Stimulated activated CD8-positive, alpha-beta memory T cell treated with anti-CD3 and anti-CD28 coated beads, Interleukin-4, amount 100 ng/mL, for 1 hour (primary cell): ENCODE measurements at places on chromosomes 2 and 18.

GRCh38 chr2:1458432-1458831, 45.2 kb downstream of the TPO start:
- no peak for DNase-seq

GRCh38 chr2:152544638-152545037, 172.6 kb downstream of the PRPF40A start:
- DNase-seq, result no peak

DNA sequence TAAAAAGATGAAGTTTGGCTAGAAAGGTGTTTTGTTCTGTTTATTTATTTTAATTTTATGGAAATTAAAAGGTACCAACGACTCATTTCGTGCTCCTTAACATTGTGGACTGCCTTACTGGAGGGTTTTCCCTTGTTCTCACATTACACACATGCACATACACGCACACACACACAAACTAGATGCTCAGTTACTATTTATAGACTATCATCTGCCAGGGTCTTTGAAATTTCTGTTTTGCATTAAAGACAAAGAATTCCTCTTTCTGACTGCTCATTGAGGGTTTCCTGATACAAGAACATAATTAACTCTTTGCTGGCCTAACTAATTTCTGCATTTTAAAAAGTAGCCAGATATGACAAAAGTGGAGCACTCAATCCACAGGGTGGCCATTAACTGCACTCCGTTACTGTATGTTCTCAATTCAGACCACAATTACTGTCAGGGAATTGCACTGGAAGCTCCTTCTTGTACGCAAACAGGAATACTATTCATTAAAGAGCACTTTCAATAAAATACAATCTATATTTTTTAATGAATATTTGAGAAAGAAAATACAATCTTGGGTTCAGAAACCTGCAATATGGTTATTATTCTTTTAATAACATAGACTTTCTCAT, 366.9 kb upstream of the GALNT5 start:
- DNase-seq, result no peak

DNA sequence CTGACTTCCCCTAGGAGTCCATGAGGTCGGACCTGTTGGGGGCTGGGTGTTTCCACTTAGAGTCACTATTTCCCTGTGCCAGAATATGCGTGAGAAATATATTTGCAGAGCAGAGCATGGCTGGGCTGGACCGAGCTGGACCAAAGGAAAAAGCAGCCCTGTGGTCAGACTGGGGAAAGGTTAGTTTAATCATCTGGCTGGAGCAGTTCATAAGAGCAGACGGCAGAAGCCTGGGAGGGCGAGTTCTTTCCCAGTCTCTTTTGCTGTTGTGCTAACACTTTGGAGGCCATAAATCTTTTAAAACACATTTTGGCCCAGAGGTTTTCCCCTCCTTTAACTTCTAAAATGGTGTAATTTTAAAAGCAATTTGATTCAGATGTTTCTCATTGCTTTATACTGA, 66.5 kb downstream of the GLI2 start:
- DNase-seq, result no peak

- DNase-seq, result no peak
Measured at GRCh38 chr2:84483320-84483719, 24.2 kb upstream of the SUCLG1 start.

- DNase-seq, result no peak
Measured at GRCh38 chr2:8484502-8485283, 197.2 kb upstream of the ID2 start.

DNA sequence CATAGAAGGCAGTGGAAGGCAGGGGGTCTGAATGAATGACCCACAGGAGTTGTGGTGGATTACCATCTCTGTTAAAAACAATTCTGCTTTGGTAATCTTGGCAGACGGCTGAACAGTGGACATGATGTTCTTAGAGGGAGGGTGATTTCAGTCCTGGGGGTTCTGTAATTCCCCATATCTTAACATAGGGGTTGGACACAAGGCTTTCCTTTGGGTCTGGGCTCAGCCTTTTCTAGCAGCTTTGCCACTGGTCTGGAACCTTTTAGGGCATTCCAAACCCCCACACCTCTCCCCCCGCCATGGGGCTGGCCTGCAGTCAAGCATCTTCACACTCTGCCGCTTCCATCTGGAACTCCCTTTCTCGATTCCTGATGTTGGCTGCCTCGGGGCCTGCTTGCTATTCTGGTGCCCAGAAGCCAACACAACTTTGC, 50.3 kb downstream of the RPL37A start:
- DNase-seq, result no peak

DNA sequence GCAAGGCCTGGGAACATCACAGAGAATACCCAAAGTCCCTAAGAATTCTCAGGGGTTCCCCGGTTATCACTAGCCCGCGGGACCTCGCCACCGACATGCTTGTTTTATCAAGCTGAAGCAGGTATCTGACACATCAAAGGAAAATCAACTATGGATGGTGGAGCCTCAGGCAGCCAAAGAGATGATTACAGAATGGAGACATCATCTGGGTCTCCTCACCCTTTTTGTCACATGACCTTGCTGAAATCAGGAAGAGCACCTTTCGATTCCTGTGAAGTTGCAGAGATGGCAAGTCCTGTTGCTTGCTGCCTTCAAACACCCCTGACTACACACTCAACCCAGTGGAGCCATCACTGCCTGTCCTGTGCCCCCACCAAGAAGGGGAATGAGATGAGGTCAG, 19.2 kb upstream of the CAB39 start:
- DNase-seq, result no peak

DNA sequence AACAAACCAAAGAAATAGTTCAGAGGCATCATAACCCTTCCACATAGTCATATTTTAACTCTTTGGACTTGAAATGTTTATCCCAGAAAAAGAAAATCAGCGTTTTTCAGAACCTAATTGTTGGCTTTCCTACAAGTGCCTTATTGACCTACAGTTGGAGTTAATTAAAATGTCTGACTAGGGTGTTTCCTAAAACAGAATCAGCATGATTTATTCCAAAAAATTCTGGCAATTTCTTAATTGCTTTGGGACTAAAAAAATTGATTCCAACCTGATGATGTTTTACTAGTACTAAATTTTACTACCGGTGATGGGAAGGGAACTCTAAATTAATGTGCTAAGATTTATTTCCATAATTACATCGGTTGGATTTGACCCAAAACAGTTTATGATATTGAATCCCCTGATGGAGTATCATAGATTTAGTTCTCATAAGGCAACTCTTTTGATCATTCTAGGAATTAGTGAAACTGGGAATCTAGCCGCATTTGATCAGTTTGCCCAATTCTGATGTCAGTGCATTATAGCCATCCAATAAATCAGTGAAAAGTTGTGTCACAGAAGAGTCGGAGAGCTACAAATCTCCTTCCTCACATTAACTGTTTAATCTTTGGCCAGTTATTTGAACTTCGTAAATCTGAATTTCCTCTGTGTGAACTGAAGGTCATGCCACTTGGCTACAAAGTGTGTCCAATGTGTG, 134.3 kb upstream of the DSEL start:
- no peak for DNase-seq

DNA sequence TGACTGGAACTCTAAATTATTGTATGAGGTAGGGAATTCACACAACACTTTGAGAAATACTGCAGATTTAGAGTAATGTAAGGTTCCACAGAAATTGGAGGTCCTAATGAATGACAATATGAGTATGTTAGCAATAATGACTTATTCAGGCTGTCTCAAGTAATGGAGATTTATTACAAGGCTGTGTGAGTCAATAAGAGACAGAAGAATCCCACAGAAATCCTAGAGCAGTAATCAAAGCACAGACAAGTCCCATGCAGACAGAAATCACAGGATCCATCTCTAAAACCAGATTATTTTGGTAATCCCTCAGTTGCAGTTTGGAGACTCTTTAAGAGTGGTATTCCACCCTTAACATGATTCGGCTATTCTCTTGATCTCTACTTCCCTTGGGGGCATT, 83.6 kb downstream of the FAM161A start:
- DNase-seq, result no peak

DNA sequence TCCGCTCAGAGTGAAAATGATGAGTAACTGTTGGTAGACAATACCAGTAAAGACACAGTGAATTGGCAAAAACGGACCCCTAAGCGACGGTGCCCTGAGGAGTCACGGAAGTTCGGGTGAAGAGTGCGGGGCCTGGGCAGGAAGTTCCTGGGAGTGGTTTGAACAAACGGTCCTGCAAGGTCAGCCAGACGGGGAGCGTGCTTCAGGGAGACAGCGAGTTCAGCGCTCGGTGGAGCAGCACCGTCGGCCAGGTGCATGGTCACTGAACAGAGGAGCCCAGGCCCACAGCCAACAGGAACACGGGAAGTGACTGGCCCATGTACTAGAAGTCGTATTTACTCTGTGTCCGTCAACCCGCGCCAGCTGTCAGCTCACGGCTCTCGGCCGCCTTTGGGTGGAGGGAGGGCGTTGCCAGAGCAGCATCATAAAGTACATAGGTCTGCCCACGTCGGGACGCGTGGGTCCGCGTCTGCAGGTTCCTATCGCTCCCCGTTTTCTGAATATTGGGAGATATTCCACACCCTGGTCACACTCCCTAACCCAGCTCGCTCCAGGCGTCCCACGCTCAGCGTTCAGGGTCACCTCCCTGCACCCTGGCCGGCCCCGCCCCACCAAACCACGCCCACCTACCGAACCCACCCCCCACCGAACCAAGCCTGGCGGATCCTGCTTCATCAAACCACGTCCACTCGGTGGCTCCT, 75.6 kb upstream of the UXS1 start:
- DNase-seq, result peak; percentile 18

- DNase-seq, result no peak
Measured at GRCh38 chr2:75475049-75475448, 85.7 kb downstream of the EVA1A start.

GRCh38 chr2:7119132-7119835, 202.1 kb downstream of the RNF144A start:
- DNase-seq, result no peak

- no peak for DNase-seq
Measured at GRCh38 chr2:111185361-111186022, 64.8 kb downstream of the BCL2L11 start.

DNA sequence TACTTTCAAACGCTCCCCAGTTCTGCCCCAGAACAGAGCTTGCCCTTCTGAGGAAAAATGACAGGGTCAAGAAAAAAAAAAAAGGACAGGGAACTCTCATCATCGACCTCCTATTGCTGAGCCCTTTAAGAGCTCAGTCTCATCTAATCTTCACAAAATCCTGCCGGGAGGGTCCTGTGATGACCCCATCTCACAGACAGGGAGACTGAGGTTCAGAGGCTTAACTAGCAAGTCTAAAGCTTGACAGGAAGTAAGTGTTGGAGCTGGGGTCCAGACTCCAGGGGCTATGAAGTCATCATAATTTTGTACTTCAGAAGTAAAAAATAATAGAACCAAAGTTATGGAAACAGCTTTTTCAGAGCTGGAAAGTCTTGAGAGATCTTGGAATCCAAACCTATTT, 171.1 kb upstream of the MYCN start:
- no peak for DNase-seq

DNA sequence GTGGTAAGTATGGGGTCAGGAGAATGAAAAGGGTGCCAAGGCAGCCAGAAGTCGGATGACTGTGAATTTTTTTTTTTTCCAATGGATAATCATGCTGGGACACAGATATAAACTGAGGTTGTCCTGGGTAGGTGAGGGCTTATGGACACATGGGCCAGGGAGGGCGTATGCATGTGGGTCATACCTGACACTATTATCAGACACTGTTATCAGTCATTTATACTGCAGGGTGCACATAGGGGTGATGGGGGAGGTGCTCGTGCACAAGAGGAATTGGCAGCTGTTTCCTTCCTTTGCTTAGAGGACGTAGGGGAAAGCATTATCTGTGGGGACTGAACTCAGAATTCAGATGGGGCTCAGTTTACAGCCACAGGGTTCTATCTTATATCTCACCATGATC, 10.1 kb downstream of the CTIF start:
- no peak for DNase-seq

- no peak for DNase-seq
Measured at GRCh38 chr2:74383254-74383653, 3.1 kb upstream of the DCTN1 start.

GRCh38 chr2:65934992-65935629, 499.8 kb upstream of the MEIS1 start:
- DNase-seq, result no peak

DNA sequence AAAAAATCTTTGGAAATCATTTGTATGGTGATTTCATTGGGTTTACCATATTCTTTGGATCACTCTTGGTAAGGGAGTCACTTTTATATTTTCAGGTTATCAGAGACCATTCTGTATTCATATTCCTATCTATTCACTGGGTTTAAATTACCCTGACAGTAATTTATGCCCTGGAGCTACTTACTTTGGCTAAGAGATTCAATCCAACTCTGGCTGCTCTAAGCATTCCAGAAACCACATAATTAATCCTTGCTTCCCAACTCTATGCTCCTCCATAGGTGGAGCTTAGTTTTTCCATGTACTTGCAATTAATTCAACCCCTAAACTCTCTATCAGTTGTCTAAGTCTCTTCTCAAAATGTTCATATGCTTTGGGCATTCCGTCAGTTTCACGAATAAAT, 336.3 kb downstream of the AGPS start:
- DNase-seq, result no peak

DNA sequence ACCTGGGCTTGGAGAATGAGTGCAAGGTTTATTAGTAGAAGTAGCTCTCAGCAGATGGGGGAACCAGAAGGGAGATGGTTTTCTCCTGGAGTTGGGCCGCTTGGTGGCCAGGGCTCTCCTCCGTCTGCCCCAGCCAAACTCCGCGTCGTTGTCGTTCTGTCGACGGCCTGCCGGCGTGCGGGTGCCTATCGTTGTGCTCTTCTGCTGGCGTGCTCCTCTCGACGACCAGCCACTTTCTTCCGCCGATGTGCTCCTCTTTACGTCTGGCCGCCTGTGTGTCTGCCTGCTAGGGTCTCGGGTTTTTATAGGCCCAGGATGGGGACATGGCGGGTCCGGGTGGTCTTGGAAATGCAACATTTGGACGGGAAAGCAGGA, 119.1 kb downstream of the BMPR2 start:
- no peak for DNase-seq

DNA sequence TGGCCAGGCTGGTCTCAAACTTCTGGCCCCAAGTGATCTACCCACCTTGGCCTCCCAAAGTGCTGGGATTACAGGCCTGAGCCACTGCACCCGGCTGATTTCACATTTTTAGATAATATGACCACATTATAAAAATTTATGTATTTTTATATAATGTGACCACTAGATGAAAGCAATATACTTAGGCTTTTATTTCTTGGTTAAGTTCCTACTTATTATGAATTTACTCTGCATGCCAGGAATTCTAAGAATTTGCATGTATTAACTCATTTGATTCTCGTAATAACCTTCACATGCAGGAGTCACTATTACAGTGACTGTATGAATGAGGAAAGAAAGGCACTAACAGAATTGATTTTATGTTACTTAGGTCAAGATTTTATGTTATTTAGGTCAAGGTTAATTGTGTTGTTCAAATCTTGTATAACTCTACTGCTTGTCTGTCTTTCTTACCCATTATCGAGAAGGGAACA, 25.6 kb upstream of the CASP8 start:
- no peak for DNase-seq

- DNase-seq, result no peak
Measured at GRCh38 chr2:65204461-65205210, 23.0 kb upstream of the ACTR2 start.

GRCh38 chr2:86218124-86218523, 18.9 kb downstream of the MRPL35 start:
- DNase-seq, result no peak

GRCh38 chr2:88897715-88898114, 206.2 kb downstream of the RPIA start:
- no peak for DNase-seq

GRCh38 chr2:455015-455705, 167.3 kb upstream of the ALKAL2 start:
- DNase-seq, result no peak

GRCh38 chr2:149192427-149192826, 138.0 kb upstream of the LYPD6 start:
- DNase-seq, result no peak

GRCh38 chr2:196453613-196454047, 185.9 kb upstream of the CCDC150 start:
- DNase-seq, result no peak
